ENCODE measurements at places on chromosomes 3 and 15. TPM values are rescaled to one million over a fixed set of nuclear protein-coding genes. Genes with fewer than 3 reads are reported as not detected.

DNA sequence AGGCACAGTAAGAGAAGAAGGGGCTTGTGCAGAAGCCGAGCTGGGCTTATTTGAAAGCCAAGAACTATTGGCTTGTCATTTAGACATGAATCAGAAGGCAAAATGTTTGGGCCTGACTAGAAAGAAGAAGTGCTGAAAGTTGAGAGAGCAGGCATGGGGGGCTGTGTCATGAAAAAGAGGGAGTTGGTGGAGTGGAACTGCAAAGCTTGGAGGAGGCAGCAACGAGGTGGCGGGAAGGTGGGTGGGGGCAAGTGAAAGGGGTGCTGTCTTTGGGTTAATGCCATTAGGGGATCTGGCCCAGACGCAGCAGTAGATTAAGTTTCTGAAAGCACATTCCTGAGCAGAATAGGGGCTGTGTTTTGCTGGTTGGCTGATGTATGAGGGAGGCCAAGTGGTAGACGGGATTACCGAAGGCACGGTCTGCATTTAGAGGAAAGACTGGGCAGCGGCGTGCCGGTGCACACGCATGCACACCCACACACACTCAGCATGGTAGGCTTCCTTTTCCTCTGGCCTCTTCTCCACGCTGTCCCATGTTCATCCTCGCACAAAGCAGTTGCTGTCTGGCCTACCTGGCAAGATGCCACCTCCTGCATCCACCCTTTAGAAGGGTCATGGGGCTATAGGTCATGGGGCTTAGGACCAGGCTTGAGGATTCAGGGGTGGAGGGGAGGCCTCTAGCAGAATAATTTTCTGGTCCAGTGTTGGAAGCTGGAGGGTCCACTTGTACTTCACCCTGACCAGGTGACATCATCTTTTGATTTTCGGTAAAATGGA lies 43.0 kb downstream of the BOC start:
- no peak for DNase-seq

- DNase-seq: no peak
These were observed 339.6 kb upstream of the TBL1XR1 start for GRCh38 chr3:177536873-177537272.

GRCh38 chr3:35690271-35690670 lies 50.9 kb downstream of the ARPP21 start:
- no peak for DNase-seq

Gene GOLGA6L7
- not detected for total RNA-seq

Measured in naive thymus-derived CD4-positive, alpha-beta T cell (primary cell).